ENCODE measurements at places on chromosomes 4 and X. TPM values are rescaled to one million over a fixed set of nuclear protein-coding genes. Genes with fewer than 3 reads are reported as not detected.

Gene VCX
- not detected for total RNA-seq

Gene POLN
- total RNA-seq: 0.96 TPM

Gene PAK3
- 0.52 TPM for total RNA-seq

Gene PLXNA3
- 14.2 TPM for total RNA-seq

Gene MTHFD2L
- 8.5 TPM for total RNA-seq

Gene LRCH2
- 21.7 TPM for total RNA-seq

Gene MAGEA4
- total RNA-seq: not detected

Gene GLRA2
- total RNA-seq: not detected

Gene SPIN4
- total RNA-seq: 4.4 TPM

Gene ODAM
- not detected for total RNA-seq

Gene ARHGAP36
- total RNA-seq: not detected

Gene FGFBP2
- total RNA-seq: not detected

Gene ESX1
- total RNA-seq: not detected

Gene HADH
- total RNA-seq: 18.4 TPM

Gene ADGRG4
- total RNA-seq: not detected
